ENCODE measurements at places on chromosomes 2 and 18. TPM values are rescaled to one million over a fixed set of nuclear protein-coding genes. Genes with fewer than 3 reads are reported as not detected.

Gene BBS5
- polyA plus RNA-seq, result 1.6 TPM

GRCh38 chr2:24016853-24017703, 7.2 kb downstream of the MFSD2B start:
- no peak for DNase-seq

Gene NTSR2
- polyA plus RNA-seq, result not detected

DNA sequence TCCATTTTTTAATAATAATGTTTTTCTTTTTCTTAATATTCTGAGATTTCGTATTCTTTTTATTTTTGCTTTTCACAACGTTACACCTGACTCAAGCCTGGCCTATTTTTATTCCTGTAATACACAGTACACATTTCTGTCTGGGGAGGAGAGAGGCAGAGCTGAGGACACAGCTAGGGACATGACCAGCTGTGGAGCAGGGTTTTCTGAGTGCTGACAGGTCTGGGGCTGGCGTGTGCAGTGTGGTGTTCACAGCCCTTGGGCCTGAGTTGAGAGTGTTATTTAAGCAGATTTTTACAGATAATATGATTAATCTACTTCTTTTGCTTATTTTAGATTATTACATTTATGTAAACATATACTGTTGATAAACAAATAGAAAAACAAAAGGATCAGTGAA, 55.9 kb downstream of the ZAP70 start:
- DNase-seq, result no peak

DNA sequence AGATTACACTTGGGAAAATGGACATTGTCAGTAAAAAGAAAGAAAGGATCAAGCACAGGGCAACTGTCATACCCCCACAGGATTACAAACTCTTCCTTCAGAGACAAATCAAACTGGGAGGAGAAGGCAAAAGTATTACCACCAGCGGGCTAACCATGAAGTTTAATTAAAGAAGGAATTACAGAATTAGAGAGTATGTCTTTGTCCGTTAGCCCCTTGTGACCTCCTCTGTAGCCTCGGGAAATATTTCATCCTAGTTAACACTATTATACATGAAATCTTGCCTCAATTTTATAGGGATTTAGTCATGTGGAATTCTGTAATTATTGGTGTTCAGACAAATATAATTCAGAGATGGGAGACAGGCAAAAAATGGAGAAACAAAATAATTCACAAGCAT, 60.7 kb downstream of the PAX3 start:
- DNase-seq, result no peak

- no peak for DNase-seq
These were observed 86.8 kb upstream of the NEDD4L start for GRCh38 chr18:57957210-57957609.

DNA sequence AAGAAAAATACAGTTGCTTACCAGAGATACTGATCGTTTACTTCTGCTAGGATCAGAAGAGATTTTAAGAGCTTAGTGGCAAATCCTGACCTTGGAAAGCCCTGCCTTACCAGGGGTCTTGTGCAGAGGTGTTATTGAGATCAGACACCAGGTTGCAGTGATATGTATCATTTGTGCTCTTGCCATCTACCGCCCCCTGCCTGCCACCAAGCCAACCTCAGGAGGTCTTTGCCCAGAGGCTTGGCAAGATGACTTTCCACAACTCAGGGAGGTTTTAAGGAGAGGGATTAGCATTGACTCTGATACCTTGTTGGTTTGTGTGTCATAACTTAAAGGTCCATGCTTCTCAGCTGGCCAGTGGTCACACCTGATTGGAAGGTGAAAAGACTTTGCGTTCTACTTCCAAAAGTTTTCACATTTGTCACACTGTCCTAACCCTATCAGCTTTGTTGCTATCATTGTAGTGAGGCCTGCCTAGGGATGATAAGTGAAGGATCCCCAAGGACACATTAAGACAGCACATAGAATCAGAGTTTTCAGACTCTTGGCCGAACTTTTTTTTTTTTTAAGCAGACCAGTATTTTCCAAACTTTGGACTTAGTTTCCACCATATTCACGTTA, 46.2 kb upstream of the MGAT5 start:
- DNase-seq, result peak; percentile 50

Gene GKN2
- polyA plus RNA-seq, result not detected

Gene CD207
- not detected for polyA plus RNA-seq

Gene LIMS2
- 17.0 TPM for polyA plus RNA-seq

GRCh38 chr2:27451095-27451494, 8.9 kb downstream of the KRTCAP3 start:
- DNase-seq, result no peak

GRCh38 chr2:201781557-201782051, 871 bp upstream of the ALS2 start:
- DNase-seq, result no peak

- DNase-seq, result no peak
These were observed 1.7 kb upstream of the LCLAT1 start for GRCh38 chr2:30445266-30445821.

DNA sequence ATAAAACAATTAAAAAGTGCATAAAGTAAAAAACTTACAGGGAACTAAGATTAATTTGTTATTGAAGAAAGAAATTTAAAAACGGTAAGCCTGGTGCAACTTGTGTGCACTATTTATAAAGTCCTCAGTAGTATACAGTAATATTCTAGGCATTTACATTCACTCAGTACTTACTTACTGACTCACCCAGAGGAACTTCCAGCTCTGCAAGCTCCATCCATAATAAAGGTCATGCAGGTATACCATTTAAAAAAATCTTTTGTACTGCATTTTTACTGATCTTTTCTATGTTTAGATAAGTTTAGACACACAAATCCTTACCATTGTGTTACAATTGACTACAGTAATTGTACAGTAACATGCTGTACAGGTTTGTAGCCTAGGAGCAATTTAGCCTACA, 51.5 kb upstream of the NXPH2 start:
- DNase-seq, result no peak

Gene AGXT
- not detected for polyA plus RNA-seq

DNA sequence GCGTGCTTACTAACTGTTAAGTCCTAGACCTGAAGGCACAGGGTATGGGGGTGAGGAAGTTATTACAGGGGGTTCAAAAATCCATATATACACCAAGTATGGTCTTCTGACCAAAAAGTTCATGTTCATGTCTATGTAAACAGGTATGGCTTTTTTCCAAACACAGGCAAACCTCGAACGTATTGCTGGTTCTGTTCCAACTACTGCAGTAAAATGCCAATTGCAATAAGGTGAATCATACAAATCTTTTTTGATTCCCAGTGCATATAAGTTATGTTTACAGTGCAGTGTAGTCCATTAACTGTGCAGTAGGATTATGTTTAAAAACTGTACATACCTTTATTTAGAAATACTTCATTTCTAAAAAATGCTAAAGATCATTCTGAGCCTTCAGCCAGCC, 245.3 kb upstream of the LRRTM1 start:
- DNase-seq, result no peak

DNA sequence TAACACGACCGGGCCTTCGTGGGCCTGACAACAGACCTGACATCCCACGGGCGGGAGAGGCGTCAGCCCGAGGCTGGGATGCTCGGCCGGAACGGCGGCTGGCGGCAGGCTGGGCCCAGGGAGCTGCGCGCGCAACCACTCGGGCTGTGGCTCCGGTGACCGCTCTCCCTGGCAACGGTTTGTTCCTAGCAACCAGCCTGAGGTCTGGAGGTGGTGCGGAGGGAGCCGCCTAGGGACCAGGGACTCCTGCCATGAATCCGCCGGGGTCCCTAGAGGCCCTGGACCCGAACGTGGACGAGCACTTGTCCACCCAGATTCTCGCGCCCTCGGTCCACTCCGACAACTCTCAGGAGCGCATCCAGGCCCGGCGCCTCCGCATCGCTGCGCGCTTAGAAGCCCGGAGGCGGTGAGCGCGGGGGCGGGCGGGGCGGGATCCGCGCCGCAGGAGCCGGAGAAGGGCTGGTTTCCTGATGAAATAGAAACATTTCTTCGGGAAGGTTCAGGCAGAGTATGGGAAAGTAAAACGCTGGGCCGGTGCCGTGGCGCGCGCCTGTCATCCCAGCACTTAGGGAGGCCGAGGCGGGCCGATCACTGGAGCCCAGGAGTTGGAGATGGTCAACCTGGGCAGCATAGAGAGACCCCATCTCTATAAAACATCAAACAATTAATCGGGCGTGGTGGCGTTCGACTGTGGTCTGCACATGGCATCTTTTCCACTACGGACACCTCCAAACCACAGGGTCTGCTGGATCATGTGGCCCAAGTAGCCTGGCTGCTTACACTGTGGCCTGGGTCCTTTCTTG, at the start of gene DRC1:
DRC1 (plus strand) TSS at position 182 of the 803 bp plus-strand sequence; CDS start at position 252, 70 bp downstream.
- DNase-seq, result no peak

Gene REG3A
- not detected for polyA plus RNA-seq

DNA sequence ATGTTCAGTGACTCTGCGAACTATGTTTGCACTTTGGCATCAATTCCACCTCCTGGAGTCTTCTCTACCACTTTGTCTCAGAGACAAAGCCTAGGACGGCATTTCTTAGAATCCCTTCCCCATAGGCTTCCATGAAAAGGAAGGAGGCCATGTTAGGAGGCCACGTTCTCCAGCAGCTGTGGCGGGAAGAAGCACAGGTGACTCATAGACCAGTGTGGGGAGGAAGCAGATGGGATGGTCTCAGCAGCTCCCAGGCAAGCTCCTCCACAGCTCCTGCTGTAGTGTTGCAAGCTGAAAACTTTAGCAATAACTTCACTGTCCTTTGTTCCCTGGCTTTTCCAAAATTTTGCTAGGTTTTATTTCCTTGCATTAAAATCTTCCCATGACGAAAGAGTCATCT, 781.3 kb upstream of the ID2 start:
- DNase-seq, result no peak

Data from naive thymus-derived CD4-positive, alpha-beta T cell (primary cell).